NCI-H446 (cell line): ENCODE measurements at places on chromosomes 3 and 15.
A peak's percentile ranks its signal among the peaks of the same experiment; 100 is the strongest.

GRCh38 chr3:11719406-11720303 lies 75.9 kb upstream of the VGLL4 start:
- DNase-seq = peak; percentile 62

DNA sequence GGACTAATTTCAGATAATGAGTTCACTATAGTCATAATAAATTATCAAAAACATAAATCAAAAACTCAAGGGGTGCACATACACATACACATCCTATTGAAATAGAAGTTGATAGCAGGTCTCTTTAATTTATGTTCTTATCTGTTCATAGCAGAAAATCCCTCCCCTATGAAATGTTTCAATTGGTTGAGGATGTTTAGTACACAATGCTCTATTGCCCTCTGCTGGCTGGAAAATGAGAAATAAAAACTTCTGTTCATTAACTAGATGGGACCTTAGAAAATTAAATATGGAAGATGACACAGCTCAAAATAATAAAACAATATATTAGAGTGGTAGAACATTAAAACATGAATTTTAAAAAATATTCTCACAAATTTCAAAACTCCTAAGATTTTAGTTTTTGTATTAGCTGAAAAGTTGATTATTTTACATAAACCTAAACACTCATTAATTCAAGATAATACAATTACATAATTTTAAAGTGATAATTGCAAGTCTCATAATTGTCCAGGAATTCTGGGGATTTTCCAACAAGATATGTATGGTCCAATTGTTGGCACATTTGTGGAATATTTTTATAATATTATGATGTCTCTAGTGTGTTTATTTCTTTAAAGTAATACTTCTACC lies 735.0 kb downstream of the ROBO1 start:
- DNase-seq = peak; percentile 29

- DNase-seq = no peak
Observed at GRCh38 chr3:141853629-141854168, 22.7 kb upstream of the ATP1B3 start.

- no peak for DNase-seq
Observed at GRCh38 chr15:48370460-48370859, 39.2 kb downstream of the DUT start.

GRCh38 chr15:56471440-56472069 lies 6.6 kb upstream of the MNS1 start:
- DNase-seq = no peak

DNA sequence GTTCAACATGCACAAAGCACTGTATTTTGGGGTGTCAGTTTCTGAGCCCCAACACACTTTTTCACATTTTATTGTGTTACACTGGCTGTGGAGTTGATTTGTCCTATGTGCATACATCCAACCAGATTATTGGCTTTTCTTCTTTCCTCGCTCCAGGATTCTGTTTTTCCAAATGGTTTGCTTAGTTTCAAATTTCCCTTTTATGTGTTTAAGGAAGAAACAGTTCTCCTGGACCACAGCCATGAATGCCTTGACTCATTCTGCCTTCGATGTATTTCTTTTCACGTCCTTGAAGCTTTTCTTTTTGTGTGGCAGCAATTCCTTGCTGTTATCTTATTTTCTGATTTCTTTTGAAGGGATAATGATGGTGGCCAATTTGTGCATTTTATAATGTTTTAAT lies 53.8 kb downstream of the CACNA2D3 start:
- no peak for DNase-seq

DNA sequence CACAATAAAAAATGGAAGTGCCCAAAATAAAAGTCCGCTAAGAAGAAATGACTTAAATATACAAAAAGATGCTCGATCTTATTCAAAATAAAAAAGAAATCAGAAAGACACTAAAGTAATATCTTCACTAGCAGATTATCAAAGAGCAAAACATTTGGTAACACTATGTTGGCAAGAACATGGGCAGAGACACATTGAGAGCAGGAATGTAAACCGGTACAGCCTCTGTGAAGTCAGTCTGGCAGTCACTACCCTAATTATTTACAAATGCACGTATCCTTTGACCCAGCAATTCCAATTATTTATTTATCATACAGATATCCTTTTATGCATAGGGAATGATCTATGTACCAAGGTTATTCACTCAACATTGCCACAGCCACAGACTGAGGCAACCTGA lies 34.5 kb downstream of the TBL1XR1 start:
- DNase-seq = no peak

DNA sequence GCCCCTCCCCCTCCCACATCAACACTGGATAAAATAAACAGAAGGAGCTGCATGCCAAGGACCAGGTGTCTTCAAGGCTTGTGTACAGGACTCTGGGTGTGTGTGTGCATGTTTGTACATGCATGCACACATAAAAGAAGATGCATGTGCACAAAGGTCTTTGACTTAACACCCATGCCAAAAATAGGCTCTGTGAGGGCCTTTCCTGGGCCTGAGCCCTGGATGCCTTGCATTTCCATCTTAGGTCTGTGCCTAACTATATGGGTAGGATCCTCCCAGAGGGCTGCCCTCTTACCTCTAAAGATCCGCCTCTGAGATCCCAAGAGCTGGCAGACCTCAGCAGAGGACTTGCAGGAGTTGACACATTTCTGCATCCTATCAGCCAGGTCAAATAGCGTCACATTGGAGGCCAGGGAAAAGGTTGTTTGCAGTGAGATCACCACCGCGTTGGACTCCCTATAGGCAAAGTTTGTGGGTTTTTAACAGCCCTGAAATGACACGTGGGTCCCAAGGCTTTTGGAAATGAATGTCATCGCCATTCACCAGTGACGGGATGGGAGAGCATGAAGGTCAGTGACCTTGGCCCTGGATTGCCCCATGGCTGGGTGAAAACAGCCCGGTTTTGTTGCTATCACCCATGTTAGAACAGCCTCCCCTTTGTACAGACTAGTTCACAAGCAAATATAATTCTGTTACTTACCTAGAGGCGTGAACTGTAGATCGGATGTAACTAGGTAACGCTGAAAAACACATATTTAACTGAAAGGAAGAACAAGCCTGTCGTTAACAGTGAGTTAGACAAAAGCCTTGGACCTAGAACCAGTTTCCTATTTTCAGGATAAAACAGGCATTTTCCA lies 54.0 kb downstream of the HEG1 start:
- DNase-seq = no peak

DNA sequence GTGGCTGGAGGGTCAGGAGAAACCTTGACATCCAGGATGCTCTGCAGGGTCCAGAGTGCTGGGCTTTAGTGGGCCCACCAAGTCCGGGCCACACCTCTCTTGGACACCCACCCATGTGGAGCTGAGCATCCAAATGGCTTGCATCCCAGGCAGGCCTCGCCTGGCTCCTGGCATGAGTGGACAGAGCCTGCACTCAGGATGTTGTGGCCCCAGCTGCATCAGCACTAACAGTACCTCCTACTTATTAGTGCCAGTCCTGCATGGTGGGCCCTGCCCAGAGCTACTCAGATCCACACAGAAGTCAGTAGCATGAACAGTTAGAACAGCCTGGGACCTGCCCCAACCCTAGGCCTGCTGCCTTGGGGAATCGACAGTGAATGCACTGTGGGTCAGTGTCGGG lies 42.2 kb upstream of the MRPS22 start:
- no peak for DNase-seq

GRCh38 chr3:123328851-123329635 lies 119.8 kb downstream of the ADCY5 start:
- peak; percentile 7 for DNase-seq

GRCh38 chr15:54594115-54594514 lies 602.6 kb downstream of the RSL24D1 start:
- no peak for DNase-seq

DNA sequence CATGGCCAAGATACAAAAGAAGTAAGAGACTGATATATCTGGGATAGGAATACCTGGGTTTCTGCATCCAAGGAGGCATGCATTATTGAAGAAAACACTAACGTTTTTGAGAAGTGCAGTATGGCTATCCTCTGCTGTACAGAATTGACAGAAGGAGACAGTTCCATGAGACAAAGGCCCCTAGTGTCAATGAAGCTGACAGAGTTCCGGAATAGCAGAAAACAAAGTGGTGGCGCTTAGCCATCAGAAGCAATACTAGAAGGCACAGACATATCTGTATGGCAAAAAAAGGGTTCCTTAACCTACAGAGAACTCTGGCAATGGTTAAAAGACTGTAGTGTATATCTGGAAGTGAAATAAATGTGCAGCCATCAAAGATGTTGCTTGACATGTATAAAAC lies 77.8 kb downstream of the VGLL3 start:
- DNase-seq = no peak

- DNase-seq = no peak
Observed at GRCh38 chr3:9404680-9405079, 7.3 kb downstream of the SETD5 start.

GRCh38 chr15:41513506-41514227 lies at the start of gene LTK:
TSS of gene LTK (minus strand) at chr15:41513827. CDS start at chr15:41513709, 118 bp downstream.
- DNase-seq = no peak

DNA sequence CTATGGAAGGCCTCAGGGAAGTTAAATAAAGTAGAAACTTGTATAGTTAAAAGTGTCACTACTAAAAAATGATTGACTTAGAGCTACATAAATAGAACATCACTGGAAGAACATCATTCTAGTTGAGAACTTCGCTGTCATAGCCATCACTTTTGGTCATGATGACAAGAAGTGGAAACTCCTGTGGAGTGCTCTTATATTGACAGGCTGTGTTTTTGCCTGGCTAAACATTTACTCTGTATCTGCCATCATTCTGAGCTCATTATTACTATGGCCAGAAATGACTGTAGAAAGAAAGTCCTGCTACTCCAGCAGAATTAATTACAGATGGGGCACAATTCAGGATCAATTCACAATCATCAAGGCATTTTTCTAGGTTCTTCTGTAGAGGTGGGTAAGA lies 165.1 kb upstream of the GOLIM4 start:
- no peak for DNase-seq
